ENCODE measurements at places on chromosomes 6 and 20.

- no peak for DNase-seq
Observed at GRCh38 chr20:49170714-49171113, 17.4 kb downstream of the STAU1 start.

DNA sequence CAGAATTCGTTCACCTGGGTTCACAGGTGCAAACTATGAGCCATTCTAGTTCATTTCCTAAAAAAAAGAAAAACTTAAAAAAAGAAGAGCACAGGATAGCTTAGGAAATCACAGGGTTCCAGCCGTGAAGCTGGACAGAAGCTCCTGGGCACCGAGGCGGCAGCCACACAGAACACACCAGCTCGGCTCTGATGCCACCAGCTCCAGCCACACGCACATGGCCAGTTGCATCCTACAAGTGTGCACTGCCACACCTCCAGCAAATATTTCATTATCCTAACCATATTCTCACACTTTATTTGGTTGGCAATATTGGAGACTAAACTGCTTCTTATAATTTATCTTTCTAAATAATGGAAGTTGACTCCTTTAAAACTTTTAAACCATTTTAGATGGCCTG lies 26.2 kb upstream of the AFDN start:
- no peak for DNase-seq

GRCh38 chr6:15464211-15464725 lies 198.6 kb downstream of the DTNBP1 start:
- DNase-seq, result peak; percentile 15

DNA sequence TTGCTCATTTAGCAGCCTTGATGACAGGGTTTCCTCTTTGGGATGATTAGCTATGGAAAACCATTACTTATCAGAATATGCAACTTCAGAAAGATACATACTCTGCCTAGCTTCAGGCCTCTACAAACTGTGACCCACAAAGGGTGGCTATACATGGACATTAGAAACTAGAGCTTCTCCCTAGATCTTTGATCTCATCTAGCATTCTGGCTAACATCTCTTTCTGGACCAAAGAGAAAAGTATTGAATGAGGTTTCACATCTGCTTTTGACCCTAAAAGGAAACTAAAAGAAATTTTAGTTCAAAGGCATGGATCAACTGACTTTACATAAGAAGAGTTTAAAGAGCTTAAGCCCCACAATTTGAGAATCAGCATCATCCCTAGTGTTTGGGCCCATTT lies 12.4 kb upstream of the HMGN3 start:
- DNase-seq, result no peak

DNA sequence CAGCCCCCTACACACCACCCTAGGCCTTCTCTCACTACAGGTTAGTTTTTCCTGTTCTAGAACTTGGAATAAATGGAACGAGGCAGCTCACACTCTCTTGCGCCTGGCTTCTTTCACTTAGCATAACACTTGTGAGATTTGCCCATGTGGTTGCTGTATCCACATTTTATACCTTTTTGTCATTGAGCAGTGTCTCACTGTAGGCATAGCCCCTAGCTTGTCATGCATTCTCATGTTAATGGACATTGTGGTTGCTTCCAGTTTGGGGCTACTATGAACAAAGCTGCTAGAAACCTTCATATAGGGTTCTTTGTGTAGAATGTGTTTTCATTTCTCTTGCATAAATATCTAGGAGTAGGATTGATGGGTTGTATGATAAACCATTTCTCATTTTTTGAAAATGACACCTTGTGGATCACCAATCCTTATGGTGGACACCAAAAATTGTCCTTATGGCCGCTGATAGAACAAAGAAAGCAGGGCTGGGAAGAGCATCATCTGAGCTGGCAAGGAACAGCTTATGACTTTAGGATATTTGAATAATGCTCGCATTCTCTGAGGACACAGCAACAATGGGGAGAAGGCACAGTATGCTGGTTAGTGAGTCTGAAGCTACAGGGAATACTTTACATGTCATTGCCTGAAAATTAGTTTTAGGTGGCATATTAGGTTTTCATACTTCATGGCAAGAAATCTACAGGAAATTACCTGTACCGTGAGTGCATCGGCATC lies 9.8 kb upstream of the SLC22A23 start:
- DNase-seq, result no peak

DNA sequence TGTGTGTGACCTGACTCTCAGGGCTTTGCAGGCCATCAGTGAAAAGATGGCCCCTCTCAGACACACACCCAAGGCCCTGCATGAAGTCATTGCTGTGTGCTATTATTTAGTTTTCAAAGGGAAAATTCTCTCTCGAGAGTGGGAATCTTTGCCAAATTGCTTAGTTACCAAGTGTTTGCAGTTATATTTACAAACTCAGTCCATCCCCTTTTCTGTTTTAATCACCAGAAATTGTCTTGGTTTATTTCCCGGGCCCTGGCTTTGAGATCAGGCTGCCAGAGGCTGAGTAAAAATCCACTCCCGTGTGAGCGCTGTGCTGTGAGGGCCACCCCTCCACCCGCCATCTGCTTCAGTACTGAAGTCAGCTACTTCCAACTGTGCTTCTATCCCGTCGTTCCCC lies 163.1 kb downstream of the SOD2 start:
- no peak for DNase-seq

DNA sequence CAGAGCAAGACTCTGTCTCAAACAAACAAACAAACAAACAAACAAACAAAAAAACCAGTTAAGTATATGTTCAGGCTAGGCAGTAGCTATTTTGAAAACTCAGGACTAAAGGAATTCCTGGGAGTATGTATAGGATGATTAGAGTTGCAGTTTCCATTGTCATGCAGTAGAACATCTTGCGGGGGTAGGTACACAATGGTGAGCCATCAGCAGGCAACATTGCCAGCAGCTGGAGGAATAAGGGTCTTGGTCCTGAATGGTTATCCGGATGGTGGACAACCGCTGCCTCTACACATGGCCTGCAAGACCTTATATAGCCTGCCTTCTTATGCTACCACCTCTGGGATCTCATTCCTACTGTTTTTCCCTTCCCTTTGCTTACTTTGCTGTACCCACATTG lies 297.5 kb downstream of the SOX4 start:
- no peak for DNase-seq

DNA sequence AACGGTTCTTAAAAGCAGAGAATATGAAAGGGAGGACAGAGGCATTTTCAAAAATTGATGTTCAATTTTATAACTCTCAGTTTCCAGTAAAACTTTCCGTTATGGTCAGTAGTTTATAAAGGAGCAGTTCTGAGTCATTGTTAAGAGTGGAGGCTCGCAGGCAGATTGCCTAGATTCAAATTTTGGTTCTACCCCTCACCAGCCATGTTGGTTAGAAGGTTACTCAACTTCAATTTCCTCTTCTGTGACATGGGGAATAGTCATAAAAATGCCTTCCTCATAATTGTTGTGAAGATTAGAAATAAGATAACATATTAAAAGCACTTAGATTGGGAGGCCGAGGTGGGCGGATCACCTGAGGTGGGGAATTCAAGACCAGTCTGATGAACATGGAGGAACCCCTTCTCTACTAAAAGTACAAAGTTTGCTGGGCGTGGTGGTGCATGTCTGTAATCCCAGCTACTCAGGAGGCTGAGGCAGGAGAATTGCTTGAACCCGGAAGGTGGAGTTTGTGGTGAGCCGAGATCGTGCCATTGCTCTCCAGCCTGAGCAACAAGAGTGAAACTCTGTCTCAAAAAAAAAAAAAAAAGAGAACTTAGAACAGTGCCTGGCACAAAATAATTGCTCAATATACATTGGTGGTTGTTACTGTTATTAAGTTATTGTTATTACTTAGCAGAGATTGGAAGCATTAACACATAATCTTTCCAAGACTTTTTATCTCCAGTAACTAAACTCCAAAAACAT lies 348.9 kb downstream of the NRN1 start:
- no peak for DNase-seq

DNA sequence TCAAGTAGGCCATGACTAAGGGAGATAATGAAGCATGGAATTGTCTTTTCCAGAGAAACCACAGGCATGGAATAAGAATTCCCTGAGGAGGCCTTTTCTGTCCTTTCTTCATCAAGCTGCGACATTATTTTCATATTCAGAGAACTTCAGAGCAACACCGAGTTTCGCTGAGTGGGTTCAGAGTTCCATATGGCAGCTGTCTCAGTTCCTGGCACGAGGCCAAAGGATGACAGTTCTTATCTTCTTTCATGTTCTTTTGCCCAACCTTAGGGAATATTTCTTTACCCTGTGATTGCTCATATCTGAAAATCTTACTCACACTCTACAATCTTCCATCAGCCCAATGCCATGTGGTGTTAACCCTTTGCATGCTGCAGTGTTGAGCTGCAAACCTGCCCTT lies 135.3 kb upstream of the BMP2 start:
- no peak for DNase-seq

DNA sequence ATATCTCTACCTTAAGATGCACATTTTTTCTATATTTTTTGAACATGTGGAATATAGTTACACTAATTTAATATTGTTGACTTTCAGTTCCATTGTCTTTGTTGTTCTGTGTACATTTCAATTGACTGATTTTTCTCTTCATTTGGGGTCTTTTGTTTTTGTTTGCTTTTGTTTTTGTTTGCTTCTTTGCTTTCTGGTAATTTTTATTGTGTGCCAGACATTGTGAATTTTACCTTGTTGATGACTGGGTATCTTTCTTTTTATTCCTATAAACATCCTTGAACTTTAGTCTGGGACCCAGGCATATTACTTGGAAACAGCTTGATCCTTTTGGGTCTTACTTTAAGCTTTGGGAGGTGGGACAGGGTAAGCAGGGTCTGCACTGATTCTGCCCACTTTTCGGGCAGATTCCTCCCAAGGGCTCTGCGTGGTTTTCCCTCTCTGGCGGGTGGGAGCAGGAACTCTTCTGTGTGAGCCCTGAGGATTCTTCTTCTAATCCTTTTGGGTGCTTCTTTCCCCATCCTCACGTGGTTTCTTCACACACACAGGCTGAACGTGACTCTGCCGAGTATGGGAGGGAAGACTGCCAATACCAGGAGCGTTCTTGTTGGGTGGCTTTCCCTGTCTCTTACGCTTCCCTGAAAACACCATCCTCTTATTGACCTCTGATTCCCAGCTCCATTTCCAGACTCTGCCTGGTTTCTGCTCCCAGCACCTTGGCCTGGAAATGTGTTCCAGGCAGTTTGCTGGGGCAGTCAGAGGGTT lies 200.5 kb downstream of the ARID1B start:
- peak; percentile 22 for DNase-seq

- DNase-seq, result peak; percentile 51
Observed at GRCh38 chr20:35463455-35464300, 8.3 kb downstream of the CEP250 start.

DNA sequence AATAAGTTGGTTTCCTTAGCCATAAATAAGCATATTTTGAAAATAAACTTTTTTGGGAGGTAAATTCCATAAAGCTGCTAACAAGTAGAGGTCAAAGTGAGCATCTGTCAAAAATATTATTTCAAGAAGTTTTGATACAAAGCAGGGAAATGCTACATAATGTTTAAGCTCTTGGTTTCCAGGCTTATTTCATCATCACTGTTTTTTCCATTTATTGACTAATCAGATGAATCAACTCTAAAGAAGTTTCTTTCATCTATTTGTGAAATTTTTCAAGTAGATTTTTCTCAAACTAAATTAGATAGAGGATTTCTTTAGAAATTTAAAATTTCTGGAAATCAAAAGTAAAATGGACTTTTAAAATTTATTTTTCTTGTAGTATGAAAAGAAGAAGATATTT lies 89.5 kb upstream of the TBX18 start:
- DNase-seq, result no peak

- DNase-seq, result no peak
Observed at GRCh38 chr6:84447651-84448050, 220.2 kb upstream of the CEP162 start.

DNA sequence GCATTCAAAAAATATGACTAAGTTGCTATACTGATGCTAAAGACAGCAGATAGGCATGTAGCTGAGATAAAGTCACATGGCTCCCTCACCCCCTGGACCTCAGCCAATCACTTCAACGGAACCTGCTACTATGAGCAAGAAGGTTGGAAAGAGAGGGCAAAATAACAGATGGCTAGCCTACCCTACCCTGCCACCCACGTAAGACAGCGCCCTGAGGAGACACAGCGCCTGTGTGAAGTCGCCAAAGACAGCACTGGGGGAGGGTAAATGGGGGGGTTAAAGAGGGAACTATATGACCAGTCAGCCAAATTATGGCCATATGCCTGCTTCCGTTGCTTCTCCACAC lies 163.2 kb downstream of the RALGAPA2 start:
- peak; percentile 78 for DNase-seq

DNA sequence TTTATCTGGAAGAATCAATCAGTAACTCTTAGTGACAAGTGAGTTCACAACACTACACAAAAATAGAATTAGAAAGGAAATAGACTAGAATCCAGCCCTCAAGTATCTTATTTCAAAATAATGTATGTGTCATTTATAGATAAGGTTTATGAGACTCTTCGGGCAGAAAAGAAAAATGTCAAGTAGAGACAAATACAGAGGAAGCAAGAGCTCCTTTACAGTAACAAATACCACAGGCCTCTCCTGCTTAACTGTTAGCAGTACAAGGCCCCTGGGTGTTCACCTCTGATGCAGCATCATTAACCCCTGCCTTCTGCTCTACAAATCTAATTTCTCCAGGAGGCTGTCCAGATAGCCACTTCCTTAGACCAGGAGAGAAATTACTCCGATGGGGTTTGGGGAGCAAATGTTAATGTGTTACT lies 76.7 kb downstream of the UBE3D start:
- no peak for DNase-seq

- no peak for DNase-seq
Observed at GRCh38 chr20:44025756-44026155, 111.1 kb downstream of the TOX2 start.

- DNase-seq, result peak; percentile 45
Observed at GRCh38 chr6:24257282-24257681, 100.6 kb downstream of the DCDC2 start.

DNA sequence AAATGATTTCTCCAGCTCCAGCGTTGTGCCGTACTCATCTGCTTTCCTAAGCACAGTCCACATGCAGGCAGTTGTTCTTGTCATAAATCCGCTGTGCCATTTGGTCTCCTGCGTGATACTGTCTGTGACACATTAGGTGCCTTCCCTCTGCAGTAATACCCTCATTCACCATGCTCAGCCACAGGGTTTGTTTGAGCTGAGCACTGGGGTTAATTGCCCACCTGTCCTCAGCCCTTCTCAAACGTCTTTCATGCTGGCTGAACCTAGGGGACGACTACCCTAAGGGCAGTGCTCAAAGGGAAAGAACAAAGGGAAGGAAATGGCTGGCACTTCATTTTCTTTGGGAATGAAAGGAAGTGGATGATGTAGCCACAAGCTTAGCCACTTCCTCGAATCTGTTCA lies 64.2 kb upstream of the MYLIP start:
- DNase-seq, result peak; percentile 93

Measured in NCI-H748 treated with DMSO at 0.1 percent for 48 hours (cell line).